Muscle of arm (tissue), 14 donors: ENCODE measurements at places on chromosomes 2 and 18.

GRCh38 chr2:143524559-143525401 lies 395.6 kb downstream of the ARHGAP15 start:
- peak; percentile 51 for DNase-seq

- DNase-seq: no peak
Observed at GRCh38 chr2:14082640-14083039, 549.9 kb upstream of the LRATD1 start.

GRCh38 chr2:85659324-85659981 lies 8.5 kb downstream of the SFTPB start:
- DNase-seq: no peak

DNA sequence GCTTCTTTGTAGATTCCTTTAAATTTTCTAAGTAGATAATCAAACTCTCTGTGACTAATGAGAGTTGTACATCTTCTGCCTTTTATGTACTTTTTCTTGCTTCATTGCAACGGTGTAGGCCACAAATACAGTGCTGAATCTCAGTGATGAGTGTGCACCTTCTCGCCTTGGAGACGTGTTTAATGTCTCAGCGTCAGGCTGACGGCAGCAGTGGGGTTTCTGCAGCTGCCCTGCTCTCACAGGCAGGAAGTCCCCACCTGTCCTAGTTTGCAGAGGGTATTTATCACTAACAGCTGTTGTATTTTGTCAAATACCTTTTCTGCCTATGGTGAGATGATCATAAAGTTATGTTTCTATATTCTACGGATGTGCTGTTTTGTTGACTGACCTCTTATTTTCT lies 13.3 kb downstream of the AGXT start:
- DNase-seq: no peak

GRCh38 chr18:32450026-32450691 lies 20.5 kb downstream of the GAREM1 start:
- no peak for DNase-seq

GRCh38 chr18:7812431-7813063 lies 245.4 kb downstream of the PTPRM start:
- no peak for DNase-seq

DNA sequence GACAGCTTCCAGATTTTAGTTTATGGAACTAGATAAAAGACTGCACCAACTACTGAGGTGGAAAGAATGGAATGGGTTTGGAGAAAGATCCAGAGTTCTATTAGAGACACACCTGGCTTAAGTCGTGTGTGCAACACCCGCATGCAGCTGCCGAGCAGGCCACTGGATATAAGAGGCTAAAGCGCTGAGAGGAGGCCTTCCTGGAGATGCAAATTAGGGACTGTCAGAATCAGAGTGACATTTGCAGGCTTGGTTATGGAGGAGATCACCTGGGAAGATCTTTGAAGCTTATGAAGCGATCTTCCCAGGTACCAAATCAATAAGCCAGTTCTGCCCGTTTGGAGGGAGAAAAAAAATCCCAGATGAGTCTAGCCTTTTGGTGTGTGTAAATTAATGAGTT lies 30.4 kb upstream of the KLHL29 start:
- no peak for DNase-seq

DNA sequence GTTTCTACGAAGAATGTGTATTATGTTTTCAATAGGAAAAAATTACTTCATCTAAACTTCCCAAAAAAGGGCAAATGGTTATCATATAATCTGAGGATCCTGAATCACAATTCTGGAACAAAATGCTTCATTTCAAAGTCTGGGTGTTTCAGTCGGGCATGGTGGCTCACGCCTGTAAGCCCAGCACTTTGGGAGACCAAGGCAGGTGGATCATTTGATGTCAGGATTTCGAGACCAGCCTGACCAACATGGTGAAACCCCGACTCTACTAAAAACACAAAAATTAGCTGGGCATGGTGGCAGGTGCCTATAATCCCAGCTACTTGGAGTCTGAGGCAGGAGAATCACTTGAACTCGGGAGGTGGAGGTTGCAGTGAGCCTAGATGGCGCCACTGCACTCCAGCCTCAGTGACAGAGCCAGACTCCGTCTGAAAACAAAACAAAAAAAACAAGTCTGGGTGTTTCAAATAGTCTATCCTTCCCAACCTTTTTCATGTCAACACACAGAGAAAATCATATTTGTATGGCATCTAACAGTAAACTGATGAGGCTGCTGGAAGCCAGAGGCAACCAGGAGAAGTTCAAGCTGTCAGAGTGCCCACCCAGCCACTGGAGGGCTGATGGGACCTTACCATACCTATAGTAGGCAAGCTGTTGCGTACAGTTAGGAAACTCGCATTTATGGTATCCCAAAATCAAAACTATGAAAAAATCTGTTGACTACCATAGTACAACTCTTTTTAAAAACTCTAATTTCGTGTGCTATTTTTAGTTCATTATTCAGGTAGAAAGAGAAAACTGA lies 14.6 kb downstream of the NBAS start:
- DNase-seq: no peak

DNA sequence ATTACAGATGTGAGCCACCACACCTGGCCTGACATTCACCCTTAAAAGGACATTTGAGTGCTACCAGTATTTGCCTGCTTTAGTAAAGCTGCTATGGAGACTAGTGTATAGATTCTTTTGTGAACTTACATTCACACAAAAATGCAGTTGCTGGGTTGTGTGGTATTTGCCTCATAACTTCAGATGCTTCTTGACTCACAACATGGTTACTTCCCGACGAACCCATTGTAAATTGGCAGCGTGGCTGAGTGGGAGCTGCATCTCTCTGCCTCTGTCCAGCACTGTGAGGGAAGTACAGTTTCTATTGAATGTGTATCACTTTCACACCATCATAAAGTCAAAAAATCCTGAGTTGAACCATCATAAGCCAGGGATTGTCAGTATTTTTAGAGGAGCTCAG lies 56.9 kb downstream of the RRM2 start:
- no peak for DNase-seq

DNA sequence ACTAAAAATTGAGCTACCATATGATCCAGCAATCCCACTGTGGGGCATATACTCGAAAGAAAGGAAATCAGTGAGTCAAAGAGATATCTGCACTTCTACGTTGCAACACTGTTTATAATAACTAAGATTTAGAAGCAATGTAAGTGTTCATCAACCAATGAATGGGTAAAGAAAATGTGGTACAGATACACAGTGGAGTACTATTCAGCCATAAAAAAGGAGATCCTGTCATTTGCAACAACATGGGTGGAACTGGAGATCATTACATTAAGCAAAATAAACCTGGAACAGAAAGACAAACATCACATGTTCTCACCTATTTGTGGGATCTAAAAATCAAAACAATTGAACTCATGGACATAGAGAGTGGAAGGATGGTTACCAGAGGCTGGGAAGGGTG lies 385.0 kb upstream of the TRIB2 start:
- no peak for DNase-seq

DNA sequence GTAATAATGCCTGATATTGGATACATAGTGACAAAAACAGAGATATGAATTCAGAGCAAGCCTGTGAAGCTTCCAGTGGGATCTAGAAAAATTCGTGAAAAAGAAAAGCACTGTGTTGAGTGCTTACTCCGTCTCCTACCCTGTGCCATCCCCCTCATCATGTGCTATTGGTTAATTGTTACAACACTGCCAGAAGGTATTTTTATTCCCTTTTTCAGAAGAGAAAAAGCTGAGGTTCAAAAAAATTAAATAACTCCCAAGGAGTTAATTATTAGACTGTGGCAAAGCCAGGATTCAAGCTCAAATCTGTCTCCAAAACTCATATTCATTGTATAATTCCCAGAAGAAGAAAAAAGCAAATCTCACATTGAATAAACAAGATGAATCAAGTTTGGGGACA lies 735.5 kb upstream of the ACVR2A start:
- no peak for DNase-seq

DNA sequence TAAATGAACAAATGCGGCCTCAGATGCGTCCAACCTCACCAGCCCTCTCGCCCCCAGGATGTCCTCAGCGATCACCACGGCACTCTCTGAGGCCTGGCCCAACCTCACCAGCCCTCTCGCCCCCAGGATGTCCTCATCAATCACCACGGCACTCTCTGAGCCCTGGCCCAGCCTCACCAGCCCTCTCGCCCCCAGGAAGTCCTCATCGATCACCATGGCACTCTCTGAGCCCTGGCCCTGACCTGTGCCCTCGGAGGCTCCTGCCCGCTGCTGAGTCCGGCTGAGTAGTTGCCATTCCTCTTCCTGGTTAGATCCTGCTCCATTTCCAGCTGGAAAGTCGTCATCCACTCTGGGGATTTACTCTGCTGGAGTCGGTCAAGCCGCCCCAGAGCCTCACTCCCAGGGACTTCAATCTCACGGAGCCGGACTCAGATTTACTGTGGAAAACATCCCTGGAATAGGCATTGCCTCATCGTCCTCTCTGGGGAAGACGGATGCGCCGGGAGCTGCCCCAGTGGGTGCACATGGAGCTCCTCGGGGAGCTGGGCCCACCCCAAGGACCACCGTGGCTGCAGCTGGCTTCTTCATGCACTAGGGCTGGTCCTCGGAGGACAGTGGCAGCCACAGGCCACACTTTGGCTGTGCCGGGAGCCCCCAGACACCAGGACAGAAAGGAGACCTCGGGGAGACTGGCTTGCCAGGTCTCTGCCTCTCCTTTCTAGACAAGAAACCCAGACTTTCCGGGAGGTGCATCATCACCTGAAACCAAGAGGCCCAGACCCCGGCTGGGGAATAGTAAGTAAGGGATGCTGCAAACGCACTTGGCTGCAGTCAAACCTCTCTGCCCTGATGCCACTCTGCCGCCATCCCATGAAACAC lies 230.6 kb downstream of the EIPR1 start:
- no peak for DNase-seq

- DNase-seq: no peak
Observed at GRCh38 chr2:184971546-184972068, 373.3 kb downstream of the ZNF804A start.

DNA sequence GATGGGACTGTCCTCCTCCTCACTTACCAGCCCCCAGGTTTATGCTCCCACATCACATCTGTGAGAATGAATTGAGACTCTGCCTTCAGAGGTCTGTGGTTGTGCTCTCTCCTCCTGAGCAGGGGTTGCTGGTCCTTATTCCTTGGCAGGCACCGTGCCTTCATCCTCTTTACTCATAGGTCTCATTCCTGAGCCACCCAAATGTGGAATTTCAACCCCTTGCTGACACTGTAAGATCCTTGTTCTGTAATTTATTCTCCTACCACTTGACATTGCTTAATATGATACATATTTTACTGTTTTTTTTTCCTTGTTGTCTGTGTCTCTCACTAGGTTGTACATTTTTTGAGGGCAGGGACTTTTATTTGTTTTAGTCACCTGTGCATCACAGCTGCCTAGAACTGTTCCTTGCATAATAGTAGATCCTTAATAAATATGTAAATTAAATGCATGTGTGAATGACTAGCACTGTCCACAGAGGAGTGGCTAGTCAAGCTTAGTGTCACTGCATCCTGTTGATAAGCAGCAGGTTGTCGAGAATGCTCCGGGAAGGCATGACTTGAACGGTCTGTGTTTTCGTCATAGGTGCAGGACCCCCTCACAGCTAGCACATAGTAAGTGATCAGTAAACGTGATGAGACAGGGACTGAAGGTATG lies 180.6 kb downstream of the ZNF407 start:
- no peak for DNase-seq

GRCh38 chr18:49845629-49846360 lies 32.5 kb upstream of the ACAA2 start:
- no peak for DNase-seq

DNA sequence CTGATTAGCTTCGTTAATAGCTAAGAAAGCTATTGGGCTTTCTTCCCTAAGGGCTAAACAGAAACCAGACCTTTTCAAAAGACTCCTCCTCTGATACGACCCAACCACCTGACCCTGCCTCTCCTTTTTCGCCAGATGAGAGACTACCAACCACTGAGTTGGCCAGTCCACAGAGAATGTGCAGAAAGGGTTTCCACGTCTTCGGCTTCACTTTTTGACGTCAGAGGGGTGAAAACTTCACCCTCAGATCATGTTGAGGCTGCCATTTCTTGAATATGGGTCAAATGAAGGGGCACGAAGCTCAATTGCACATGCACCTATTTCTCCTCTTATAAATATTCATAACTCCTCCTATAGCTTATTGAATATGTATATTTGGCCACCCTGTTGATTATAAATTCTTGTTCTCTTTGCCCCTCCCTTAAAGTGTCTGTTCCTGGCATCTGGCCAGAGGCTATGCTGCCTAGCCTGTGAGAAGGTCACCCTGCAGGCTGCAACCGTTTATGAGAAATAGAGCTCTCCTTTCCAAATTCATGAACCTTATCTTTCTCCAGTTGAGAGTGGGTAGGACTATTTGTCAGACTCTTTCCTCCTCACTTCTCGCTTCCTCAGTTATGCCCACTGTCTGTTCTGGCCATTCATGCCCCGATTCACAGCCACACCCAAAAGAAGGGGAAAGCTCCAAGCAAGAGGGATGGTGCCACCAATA lies 301.6 kb downstream of the STK39 start:
- no peak for DNase-seq

GRCh38 chr2:8684878-8685696 lies 3.2 kb downstream of the ID2 start:
- DNase-seq: no peak

DNA sequence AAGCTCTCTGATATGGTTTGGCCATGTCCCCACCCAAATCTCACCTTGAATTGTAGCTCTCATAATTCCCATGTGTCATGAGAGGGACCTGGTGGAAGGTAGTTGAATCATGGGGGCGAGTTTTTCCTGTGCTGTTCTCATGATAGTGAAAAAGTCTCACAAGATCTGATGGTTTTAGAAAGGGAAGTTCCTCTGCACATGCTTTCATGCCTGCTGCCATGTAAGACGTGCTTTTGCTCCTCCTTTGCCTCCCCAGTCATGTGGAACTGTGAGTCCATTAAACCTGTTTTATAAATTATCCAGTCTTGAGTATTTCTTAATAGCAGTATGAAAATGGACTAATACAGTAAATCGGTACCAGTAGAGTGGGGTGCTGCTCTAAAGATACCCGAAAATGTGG lies 34.9 kb downstream of the LTBP1 start:
- no peak for DNase-seq

- DNase-seq: no peak
Observed at GRCh38 chr2:207275779-207276178, 110.0 kb upstream of the KLF7 start.

GRCh38 chr2:224997802-224998201 lies 44.5 kb downstream of the DOCK10 start:
- DNase-seq: peak; percentile 17

DNA sequence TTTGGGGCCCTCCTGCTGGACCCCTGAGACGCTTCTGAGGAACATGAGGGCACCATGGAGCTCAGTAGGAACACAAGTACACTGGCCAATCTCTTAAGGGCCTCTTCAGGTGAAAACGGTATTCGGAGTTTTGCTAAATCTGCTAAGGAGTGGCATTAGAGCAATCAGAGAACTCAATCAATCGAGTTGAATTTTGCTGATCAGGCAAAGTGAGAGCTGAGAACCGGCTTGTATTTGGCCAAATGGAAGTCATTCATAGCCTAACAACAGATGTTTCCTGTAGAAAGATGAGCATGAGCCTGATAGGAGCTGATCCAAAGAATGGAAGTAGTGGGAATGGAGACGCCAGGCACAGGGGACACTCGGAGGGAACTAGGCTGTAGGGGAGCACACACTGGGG lies 133.7 kb downstream of the DCDC2C start:
- DNase-seq: no peak

GRCh38 chr18:48293954-48294898 lies 115.0 kb downstream of the ZBTB7C start:
- DNase-seq: peak; percentile 55

GRCh38 chr2:28662044-28662443 lies 89.6 kb upstream of the PPP1CB start:
- no peak for DNase-seq

GRCh38 chr2:188668017-188668680 lies 306.0 kb upstream of the COL3A1 start:
- peak; percentile 77 for DNase-seq
